ENCODE measurements at places on chromosomes 6 and 20.

GRCh38 chr20:9301129-9302090 lies 213.0 kb upstream of the LAMP5 start:
- DNase-seq, result no peak

DNA sequence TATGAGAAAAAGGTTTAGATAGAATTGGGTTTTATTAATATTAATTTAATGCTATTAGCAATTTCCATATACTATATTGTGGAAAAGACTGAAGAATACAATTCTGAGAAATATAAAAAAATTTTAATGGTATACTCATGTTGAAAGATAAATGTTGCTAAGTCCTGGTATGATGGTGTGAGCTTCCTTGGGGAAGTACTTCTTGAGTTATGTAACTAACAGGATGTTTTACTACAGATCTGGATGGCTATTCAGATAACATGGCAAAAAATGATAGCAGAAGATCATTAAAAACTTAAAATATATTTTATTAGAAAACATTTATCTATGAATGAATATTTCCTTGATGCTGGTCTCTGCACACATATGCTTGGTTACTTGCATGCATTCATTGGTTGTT lies 23.5 kb upstream of the CALHM6 start:
- no peak for DNase-seq

DNA sequence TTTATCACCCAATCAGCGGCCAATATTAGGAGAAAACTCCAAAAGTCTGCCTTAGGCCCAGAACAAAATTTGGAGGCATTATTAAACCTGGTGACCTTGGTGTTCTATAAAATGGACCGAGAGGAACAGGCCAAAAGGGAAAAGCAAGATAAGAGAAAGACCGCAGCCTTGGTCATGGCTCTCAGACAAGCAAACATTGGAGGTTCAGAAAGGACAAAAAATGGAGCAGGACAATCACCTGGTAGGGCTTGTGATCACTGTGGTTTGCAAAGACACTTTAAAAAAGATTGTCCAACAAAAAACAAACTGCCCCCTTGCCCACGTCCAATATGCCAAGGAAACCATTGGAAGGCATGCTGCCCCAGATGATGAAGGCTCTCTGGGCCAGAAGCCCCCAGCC lies 31.2 kb downstream of the CEP85L start:
- DNase-seq, result no peak

GRCh38 chr6:149056777-149057463 lies 260.6 kb upstream of the TAB2 start:
- no peak for DNase-seq

DNA sequence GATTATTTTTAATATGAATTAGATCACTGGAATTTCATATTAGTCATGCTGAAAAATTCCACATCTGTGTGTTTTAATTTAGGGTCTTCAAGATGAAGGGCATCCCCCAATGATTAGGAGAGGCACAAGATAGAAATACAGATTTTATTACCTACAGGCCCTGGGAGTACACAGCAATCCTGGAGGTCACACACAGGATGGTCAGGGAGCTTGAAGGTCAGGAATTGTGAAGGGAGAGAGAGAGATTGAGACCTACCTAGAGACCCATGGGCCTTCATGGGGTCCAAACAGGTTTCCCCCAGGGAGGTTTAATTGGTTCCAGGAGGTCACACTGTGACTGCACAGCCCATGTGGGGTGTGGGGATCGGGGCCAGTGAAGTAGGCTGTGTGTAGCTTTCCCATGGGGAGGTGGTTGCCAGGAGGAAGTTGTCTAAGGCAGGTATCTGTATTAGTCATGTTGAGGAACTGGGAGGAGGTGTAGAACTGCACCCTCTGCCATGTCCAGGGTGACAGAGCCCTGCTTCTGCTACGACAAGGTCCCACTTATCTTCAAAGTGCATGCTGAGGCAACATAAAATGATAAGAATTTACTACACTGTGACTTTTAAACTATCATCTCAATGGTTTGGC lies 18.3 kb downstream of the SNX9 start:
- DNase-seq, result no peak

DNA sequence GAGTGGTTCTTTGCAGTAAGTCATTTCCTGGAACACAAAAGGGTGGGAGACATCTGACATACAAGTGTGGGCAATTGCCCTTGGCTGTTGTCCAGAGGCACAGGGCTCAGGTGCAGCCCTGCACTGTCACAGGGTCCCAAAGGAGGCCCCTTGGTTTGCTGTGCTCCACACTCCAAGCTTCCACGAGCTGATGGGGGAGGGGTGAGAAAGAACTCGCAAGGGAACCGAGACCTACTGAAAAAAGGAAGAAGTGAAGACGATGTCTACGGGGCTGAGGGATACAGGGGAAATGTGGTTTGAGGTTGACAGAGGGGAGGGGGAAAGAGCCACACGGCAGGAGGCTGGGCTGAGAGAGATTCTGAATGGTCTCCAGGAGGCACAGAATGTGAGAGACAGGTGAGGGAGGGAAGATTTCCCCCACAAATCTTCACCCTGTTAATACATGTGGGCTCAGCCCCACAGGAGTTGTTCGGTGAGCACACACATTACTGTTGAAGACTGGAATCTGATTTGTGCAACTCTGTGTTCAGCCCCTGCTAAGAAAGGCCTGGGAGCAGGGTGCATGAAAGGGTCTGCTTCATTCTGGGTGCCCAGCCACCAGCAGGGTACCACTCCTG lies 123.4 kb downstream of the LY86 start:
- DNase-seq, result no peak

GRCh38 chr20:43477619-43478018 lies 19.9 kb downstream of the SRSF6 start:
- DNase-seq, result no peak

DNA sequence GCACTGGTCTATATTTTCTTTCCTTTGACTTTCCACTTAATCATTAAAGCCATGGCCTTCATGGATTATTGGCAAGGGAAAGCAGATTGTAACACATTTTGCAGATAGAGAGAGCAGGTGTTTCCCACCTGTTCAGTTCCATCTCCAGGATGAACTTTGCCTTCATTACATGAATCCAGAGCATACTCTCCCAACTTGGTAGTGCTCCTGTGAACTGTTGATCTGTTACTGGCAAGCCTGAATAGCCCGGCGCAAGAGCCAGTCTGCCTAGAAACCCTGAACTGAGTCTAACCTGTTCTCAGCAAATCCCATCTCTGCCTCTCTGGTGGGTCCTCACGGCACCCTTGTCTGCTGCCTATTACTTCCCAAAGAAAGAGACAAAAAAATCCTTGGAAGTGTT lies 210.3 kb downstream of the PLCB1 start:
- no peak for DNase-seq

GRCh38 chr20:37240337-37241067 lies 21.1 kb downstream of the GHRH start:
- no peak for DNase-seq

GRCh38 chr20:22577515-22578220 lies 6.7 kb downstream of the FOXA2 start:
- DNase-seq, result no peak

DNA sequence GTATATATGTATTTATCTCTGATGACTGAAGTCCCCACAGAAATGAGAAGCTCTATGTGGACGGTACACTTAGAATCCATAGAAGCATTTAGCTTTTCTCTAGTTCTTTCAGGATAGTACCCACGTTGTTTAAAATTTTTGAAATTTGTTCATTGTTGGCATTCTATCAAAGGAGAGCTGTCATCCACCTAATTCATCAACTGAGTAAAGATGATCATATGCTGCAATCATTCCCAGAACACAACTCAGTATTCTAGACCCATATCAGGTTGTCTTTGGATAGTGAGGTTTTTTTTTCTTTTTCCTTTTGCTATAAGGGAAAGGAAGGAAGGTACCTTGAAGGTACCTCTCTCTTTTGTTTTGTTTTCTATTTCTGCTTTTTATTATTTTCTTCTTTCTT lies 9.3 kb downstream of the SERAC1 start:
- DNase-seq, result no peak

DNA sequence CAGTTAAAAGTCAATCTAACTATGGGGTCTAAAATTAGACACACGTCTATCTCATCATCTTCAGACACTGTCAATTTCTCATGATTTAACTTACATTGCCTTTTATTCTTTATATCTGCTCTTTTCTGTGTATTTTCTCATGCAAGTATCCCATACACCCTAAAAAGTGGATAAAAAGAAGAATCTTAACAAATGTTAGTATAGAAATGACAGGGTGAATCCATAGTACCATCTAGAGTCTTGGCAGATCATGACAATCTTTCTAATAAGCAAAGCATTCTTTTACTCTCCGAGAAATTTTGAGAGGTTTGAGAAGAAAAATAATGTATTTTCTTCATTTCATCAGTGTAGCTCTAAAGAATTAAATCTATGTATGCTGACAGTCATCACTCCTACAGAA lies 382.7 kb downstream of the C6orf118 start:
- DNase-seq, result no peak

- no peak for DNase-seq
These were observed 2.1 kb downstream of the MDN1 start for GRCh38 chr6:89817481-89817880.

- no peak for DNase-seq
These were observed 142.0 kb upstream of the PMEPA1 start for GRCh38 chr20:57851796-57852195.

- no peak for DNase-seq
These were observed 149.0 kb upstream of the SGK1 start for GRCh38 chr6:134466771-134467525.

- no peak for DNase-seq
These were observed 117.4 kb upstream of the RPS6KA2 start for GRCh38 chr6:166744223-166745134.

- DNase-seq, result no peak
These were observed 349.3 kb downstream of the SOX4 start for GRCh38 chr6:21942897-21943296.

DNA sequence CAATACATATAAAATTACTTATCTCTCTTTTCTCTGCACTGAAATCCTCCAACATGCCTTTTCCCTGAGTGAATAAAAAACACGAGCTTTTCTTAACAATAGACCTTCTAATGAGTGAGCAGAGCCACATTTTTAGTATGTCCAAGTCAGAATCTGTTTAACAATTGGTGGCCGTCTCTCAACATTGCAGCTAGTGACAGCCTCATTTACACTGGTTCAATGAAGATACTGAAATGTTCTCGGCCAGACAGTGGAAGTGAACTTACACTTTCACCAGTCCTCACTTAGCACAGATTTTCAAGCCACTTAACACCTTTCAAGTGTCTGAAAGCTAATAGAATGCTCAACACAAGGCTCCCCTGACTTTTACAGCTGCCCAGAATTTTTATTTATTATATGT lies 767.1 kb downstream of the KIF16B start:
- DNase-seq, result no peak

DNA sequence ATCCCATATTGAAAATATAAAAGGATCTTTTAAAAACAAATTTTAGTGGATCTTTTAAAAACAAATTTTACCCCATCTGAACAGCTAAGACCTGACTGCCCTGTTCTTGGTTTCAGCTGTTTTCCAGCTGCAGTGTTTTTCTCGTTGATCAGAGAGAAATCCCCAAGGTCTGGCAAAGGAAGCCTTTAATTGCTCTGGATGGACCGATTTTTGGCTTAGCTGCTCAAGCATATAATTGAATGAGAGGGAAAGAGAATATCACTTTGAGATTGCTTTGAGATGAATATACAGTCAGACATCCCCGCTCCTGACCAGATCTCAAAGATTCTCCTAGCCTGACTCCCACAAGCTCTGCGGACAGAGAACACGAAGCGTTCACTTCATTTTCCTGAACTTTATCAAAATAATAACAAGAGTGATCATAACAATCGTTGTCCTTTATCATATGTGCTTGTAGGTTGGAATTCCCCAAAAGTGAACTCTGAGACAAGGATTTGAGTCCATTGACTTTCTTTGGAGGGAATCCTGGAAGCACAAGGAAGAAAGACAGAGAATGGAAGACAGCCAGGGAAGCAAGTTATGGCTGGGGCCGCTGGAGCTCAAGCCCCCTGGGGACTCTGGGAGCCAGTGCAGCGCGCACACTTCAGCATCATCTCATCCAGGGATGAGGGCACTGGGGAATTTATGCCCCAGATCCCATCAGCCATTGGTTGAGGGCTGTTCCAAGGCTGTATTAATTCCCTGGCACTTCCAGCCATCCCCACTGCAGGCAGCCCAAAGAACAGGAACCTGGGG lies 101.3 kb downstream of the SNX5 start:
- DNase-seq, result no peak

DNA sequence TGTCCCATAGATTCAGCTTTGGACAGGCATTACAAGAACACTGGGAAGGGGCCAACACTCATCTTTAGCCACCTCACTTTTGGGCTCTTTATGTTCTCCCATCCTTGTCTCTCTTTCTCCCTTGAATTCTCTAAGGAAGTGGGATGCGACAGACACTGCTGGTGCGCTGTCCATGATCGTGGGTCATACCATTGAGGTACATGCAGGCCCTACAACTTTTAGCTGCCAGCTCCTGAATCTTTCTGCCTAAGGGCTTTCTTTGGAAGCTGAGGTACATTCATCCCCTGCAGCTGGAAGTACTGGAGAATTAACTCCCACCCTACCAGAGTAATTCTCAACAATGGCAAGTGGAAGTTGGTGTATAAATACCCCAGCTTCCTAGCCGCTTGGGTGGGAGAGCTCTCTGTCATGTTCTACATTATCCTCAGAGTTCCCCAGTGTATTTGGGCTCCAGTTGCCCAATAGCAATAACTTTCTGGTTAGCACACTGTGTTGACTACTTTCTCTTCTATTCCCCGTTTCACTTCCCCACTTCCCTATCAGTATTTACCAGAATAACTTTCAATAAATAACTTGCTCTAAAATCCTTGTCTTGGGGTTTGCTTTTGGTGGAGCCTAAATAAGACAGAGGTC lies 309.4 kb upstream of the RNF24 start:
- no peak for DNase-seq

GRCh38 chr6:42028234-42029061 lies 21.9 kb upstream of the TAF8 start:
- peak; percentile 21 for DNase-seq

- DNase-seq, result no peak
These were observed 15.2 kb downstream of the CTCFL start for GRCh38 chr20:57509665-57510237.

DNA sequence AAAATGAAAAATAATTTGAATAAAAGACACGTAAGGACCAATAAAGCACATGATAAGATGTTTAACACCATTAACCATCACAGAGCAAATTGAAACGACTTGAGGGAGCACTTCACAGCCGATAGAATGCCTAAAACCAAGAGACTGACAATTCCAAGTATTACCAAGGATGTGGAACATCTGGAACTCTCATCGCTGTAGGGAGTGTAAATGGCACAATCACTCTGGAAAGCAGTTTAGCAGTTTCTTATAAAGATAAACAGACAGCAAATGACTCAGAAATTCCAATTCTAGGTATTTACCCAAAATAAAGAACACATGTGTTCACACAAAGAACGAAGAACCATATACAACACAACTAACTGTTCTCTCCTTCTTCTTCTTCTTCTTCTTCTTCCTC lies 8.5 kb upstream of the UBD start:
- no peak for DNase-seq

Data from activated CD4-positive, CD25-positive, alpha-beta regulatory T cell treated with anti-CD3 and anti-CD28 coated beads, Interleukin-2, amount 50 U/mL, for 72 hours (primary cell).